Caki2 (cell line): ENCODE measurements at places on chromosomes 1 and 21. TPM values are rescaled to one million over a fixed set of nuclear protein-coding genes. Genes with fewer than 3 reads are reported as not detected.

GRCh38 chr21:21860888-21861287 is 862.7 kb downstream of the NCAM2 start:
- no peak for DNase-seq

DNA sequence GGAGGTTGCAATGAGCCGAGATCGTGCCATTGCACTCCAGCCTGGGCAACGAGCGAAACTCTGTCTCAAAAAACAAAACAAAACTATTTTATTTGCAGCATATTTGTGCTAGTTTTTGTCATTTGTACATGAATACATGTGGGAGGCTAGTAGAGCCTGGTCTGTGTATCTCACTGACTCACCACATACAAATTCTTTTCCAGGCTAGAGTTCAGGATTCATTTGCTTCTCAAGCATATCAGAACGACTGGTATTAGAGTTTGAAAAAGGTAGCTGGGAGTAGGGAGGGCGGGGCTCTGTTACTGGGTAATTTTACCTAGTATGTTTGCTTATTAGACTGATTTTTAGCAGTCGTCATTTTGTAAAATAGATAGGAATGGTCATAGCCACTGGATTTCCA is 4.5 kb upstream of the TOR3A start:
- DNase-seq, result no peak

DNA sequence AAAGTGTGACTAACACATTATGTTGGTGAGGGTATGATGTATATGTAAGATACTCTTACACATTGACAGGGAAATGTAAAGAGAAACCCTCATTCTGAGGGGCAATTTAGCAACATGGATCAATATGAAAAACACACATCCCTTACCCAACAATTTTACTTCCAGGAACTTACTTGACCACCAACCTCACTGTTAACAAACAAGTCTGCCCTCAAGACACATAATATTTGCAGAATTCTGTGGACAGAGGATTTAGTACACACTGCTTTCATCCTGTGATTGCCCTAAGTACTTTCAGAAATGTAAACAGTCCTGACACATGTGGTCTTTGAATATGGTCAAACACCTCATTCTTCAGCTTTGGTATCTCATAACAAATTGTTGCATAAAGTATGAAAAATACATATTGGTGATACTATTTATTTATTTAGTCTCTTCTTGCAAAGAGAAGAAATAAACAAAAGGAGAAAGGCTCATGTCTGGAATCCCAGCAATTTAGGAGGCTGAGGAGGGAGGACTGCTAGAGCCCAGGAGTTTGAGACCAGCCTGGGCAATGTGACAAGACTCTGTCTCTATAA is 6.9 kb downstream of the USP48 start:
- DNase-seq, result no peak

DNA sequence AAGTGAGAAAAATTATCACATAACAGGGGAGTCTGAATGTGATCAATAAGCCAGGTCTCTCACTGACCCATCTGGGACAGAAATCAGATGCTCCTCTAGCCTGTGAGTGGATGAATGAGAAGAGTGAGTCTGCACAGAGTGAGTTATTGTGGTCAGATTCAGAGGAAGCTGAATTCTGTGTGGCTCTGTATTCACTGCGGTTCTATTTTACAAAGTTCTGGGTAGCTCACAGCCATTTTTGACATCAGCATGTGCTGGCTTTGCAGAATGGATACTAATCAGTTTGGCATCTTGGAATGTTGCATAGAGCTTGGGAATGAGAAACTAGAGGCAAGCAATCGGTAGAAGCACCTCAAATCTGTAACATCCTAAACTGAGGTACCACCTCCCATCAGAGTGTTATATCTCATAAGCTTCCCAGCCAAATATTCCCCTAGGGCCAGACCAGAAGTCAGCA is 3.8 kb downstream of the COLGALT2 start:
- no peak for DNase-seq

DNA sequence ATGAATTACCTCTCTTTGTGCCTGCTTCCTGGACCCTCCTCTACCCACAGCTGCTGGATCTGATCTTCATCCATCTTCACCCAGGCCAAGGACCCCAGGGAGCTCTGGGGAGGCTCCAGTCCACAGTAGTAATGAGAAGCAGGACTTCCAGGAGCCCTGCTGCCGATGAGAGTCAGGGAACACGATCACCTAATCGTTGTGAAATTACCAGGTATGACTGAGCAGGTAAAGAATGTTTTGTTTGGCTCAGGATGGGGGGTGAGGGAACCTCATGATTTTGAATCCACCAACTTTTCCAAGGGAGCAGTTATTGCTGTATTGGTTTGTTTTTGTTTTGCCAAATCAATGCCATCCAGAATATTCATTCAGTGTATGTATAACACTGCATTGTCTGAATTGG is 454.0 kb downstream of the PLPP3 start:
- no peak for DNase-seq

DNA sequence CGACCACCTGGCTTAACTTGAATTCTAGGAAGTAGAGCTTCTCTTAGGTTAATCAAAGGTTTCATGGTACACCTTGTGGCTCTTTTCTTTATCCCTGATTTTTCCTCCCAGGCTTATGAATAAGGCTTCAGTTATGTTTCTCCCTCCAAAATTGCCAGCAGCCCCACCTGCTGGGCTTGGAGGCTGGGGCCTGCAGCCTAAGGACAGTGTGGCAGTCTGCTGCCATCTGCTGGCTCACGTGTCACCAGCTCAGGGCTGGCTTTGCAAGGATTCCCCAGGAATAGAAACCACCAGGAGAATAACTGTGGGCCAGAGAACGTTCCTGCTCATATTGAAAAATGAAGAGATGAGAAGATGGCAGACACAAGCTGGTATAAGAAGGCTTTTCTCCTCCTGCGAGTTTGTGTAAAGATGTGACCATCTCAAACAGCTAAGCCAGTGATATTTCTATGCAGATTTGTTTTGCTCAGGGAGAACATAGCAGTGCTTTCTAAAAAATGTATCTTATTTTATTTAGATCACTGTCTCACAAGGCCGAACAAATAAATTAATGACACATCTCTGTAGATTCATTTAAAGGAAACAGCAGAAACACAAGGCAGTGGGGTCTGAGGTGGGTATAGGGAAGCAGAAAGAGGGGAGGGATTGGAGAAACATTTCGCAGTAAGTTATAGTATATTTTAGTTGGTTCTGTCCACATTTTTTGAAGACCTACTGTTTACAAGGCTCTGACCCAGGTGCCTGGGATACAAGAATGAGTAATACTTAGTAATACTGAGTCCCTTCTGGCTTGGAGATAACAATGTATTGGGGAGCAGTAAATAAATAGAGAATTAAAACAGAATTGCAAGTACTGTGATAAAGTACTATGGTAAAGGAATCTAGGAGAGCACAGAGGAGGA is 291.1 kb upstream of the SGIP1 start:
- DNase-seq, result peak; percentile 67

- no peak for DNase-seq
Observed at GRCh38 chr1:6939363-6939762, 154.1 kb downstream of the CAMTA1 start.

DNA sequence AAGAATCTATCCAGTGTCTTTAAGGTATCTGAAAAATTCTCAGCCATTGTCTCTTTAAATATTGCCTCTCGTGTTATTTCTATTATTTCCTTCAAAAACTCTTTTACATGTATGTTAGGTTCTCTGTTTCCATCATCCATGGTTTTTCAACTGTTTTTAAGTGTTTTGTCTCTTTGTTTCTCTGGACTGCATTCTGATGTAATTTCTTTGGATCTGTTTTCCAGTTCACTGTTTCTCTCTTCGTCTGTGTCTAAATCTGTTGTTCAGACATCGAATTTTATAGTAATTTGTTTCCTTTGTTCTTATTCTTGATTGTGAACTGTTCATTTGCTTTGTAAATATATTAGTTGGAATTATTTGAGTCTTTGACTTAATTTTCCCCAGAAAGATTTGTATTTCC is 44.1 kb downstream of the POFUT2 start:
- DNase-seq, result no peak

GRCh38 chr1:100250264-100250663 is 630 bp upstream of the DBT start:
- DNase-seq, result no peak

GRCh38 chr1:43991200-43991475 is 261 bp upstream of the CCDC24 start:
- DNase-seq, result no peak

The MASP2 gene
- total RNA-seq, result not detected in 2 replicates

The OR2L8 gene
- not detected in 2 replicates for total RNA-seq

The LHX8 gene
- not detected in 2 replicates for total RNA-seq

The C21orf58 gene
- total RNA-seq, result 3.0 and 4.5 TPM in 2 replicates

The TIE1 gene
- total RNA-seq, result not detected in 2 replicates
